Activated naive CD8-positive, alpha-beta T cell treated with anti-CD3 and anti-CD28 coated beads for 36 hours (primary cell): ENCODE measurements at places on chromosomes 16 and 17. TPM values are rescaled to one million over a fixed set of nuclear protein-coding genes. Genes with fewer than 3 reads are reported as not detected.

- DNase-seq: no peak
These were observed 23.1 kb downstream of the PITPNC1 start for GRCh38 chr17:67400193-67400592.

DNA sequence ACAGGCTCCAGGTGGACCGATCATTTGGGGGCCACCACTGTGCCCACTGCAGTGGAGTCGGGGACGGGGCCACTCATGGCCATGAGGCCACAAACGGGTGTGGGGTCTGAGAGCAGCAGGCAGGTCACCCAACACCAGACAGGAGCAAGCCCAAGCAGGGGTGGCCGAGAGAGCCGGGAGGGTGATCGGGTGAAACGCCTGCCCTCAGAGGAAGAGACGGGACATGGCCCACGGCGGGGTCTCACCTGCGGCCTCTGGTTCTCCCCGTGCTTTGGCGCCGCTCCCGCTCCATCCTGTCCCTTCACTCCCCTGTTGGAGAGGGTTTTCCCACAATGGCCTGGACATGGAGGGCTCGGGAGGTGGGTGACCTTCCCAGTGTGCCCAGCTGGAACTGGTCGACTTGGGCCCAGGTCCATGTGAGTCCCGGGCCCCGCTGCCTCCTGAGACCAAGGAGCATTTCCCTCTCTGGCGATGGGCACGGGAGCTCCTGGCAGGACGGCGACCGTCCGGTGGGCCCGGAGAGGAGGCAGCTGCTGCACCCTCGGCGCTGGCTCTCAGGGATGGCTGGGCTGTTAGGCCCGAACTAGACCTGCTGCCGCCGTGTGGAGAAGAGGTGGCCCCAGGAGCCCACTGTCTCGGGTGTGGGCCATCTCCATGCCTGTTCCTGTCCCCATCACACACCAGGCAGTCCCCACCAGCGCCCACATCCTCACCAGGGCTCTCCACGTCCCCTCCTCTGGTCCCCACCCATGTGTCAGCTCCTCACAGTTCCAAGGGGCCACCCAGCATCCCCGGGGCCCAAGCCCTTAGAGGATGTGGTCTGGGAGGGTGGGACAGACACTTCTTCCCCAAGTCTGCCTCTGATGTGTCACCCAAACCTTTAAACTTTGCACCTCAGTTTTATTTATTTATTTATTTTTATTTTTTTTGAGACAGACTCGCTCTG is 13.4 kb upstream of the BAHCC1 start:
- DNase-seq: no peak

CNTD1 gene
- not detected for total RNA-seq

TPPP3 gene
- not detected for total RNA-seq

- no peak for DNase-seq
These were observed 81.0 kb downstream of the RPTOR start for GRCh38 chr17:80625627-80626026.

- no peak for DNase-seq
These were observed 7.6 kb upstream of the PGAP6 start for GRCh38 chr16:389352-389751.

CA5A gene
- total RNA-seq: not detected

GRCh38 chr17:69967910-69968411 is 107.1 kb upstream of the KCNJ16 start:
- no peak for DNase-seq

- no peak for DNase-seq
These were observed 330.5 kb upstream of the TNRC6C start for GRCh38 chr17:77628035-77628434.

- no peak for DNase-seq
These were observed 127.3 kb upstream of the MON1B start for GRCh38 chr16:77063676-77064016.

DNA sequence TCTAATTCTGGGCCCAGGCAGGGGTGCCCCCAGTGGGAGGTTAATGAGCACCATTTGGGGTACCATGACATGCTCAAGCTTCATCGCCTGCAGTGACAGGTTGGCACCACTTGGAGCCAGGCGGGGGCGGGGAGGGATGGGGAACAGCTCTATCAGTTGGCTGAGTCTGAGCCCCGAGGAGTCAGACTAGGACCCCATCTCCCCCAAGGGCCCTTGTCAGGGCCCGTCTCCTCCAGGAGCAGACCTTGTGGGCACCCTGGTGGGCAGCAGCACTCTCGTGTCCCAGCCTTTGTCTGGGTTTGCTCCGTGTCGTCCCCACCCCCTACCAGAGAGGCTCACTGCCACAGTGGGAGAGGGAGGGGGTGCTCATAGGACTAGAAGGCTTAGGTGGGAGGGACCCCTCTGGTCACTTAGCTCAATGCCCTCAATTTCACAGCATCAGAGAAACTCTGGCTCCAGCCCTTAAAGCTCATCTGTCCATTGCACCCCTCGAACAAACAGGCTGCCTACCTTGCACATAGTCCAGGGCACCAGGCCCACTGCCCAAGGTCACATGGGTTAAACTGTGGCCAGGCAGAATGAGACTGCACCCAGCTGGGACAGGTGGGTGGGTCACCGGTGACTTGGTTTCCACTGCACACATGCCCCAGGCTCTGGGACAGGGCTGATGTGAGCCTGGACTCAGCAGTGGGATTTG is 4.1 kb downstream of the PPP1R9B start:
- no peak for DNase-seq

DNA sequence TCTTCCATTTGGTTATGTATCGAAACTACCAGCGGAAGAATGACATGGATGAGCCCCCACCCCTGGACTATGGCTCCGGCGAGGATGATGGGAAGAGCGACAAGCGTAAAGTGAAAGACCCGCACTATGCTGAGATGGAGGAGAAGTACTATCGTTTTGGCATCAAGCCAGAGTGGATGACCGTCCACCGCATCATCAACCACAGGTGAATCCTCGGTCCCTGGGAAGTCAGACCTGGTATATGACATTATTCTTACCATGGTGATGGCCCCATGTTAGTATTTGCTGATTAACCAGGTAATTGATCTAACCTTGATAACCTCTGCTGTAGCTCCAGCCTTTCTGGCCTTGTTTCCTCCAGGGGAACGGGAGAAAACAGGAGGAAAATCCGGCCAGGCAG is 8.5 kb downstream of the CHD3 start:
- DNase-seq: no peak

RHBDL3 gene
- 0.06 TPM for total RNA-seq

NOL3 gene
- 6.1 TPM for total RNA-seq

DNA sequence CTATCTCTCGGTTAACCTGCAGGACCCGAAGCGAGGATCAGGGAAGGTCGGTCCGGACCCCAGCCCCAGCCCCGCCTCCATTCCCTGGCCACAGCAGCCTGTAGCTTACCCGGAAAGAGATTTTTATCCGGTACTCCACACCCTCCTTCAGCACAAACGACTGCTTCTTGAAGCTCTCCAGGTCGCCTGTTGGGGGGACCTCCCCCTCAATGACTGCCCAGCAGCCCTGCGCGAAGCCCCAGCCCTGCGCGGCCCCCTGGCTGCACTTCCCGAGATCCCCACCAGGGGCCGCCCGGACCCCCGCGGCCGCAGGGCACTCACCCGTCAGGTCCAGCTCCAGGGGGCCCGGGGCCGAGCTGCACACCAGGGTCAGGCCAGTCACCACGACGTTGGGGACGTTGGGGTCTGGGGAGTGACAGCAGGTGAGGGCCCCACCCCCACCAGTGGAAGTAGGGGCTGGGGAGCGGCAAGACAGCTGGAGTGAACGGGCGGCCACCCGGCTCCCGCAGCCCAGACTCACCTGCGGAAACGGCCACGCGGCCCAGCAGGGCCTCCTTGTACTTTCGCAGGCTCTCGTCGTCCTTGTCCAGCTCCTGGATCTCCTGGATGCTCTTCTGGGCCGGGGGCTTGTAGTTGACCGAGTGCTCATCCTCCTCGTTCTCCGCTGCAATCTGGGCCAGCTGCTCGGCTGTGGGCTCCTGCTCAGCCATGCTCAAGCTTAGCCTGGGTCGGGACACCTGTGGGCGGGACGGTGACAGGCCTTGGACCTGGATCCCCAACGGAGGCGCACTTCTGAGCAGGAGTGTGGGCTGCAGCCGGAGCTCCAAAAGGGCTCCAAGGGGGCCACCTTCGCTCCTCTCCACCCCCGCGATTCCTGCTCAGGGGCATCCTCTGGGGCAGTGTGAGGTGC is 1.7 kb downstream of the ARHGDIA start:
- peak; percentile 72 for DNase-seq

CPD gene
- 23.7 TPM for total RNA-seq

DNA sequence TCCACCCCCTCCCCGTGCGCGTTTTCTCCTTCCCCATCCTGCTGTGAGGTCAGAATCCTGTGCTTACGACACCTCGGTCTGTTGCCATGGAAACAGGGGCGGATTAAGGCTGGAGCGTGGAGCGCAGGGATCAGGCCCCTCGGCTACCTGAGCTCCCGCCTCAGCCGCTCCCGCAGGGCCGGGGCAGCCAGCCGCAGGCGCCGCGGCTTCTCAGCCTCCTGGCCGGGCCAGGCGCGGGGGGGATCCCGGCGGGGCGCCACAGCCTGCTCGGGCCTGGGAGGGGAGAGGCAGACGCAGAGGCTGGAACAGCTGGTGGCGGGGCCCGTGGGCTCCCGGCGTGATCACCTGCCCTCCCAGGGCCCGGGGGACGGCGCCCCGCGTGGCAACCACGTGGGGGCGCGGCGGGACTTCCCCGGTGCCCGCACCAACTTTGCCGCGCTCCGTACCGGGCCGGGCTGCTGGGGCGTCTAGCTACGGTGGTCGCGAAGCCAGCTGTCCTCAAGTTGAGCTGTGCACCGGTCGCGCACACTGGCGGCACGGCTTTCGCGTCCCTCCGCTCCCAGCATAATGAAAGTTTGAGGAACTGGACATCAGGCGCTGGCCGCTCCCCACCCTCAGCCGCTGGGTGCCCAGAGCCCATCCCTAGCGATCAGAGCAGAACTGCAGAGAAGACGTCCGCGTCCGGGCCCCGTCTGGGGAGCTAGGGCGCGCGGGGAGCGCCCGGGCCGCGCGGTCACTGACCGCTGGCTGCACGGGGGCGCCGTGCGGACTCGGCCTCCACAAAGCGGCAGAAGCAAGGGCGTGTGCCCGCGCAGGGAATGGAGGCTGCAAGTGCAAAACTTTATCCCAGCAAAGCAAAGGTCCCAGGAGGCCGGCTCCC is 1.2 kb downstream of the RTN4RL1 start:
- DNase-seq: peak; percentile 40
